Kidney (tissue), 22 donors: ENCODE measurements at places on chromosomes 4 and X. TPM values are rescaled to one million over a fixed set of nuclear protein-coding genes. Genes with fewer than 3 reads are reported as not detected.

GRCh38 chr4:53189011-53189410 is 176.8 kb downstream of the SCFD2 start:
- no peak overlapping the region for H3K4me3 ChIP-seq
- no peaks in the 10 kb centered on the region for H3K27me3 ChIP-seq
- H3K4me1 ChIP-seq = peaks cover 3% of the 10 kb centered on the region
- H3K27ac ChIP-seq = no peak overlapping the region
- H3K36me3 ChIP-seq = no peaks in the 10 kb centered on the region

DNA sequence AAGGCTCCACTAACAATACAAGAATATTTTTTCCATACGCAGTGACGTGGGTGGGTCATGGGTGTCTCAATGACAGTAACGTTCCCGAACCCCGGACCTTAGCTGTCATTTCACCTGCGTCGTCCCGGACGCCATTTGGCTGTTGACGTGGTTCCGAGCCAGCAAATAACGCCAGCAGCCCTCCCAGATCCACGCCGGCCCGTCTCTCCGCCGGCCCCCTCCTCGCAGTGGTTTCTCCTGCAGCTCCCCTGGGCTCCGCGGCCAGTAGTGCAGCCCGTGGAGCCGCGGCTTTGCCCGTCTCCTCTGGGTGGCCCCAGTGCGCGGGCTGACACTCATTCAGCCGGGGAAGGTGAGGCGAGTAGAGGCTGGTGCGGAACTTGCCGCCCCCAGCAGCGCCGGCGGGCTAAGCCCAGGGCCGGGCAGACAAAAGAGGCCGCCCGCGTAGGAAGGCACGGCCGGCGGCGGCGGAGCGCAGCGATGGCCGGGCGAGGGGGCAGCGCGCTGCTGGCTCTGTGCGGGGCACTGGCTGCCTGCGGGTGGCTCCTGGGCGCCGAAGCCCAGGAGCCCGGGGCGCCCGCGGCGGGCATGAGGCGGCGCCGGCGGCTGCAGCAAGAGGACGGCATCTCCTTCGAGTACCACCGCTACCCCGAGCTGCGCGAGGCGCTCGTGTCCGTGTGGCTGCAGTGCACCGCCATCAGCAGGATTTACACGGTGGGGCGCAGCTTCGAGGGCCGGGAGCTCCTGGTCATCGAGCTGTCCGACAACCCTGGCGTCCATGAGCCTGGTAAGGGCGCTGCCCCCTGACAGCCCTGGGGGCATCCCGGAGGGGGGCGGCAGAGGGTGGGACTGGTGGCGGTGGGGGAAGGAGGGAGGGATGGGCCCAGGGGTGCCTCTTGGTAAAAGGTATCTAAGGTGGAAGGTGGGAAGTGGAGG is at the start of gene CPE:
Gene CPE (plus strand): TSS at position 264 of the 933 bp plus-strand sequence. CDS start 214 bp downstream, at position 478.
- peaks cover 2% of the 10 kb centered on the region for H3K4me1 ChIP-seq
- no peak within 1 kb of the TSS for H3K27ac ChIP-seq
- DNase-seq = peak; percentile 91
- peak within 1 kb of the TSS; percentile 64 for H3K4me3 ChIP-seq

The ARHGAP36 gene
- total RNA-seq = 0.13 TPM

The COL25A1 gene
- 2.3 TPM for total RNA-seq

The CYSLTR1 gene
- 5.5 TPM for total RNA-seq
